ENCODE measurements at places on chromosomes 3 and 15.
A peak's percentile ranks its signal among the peaks of the same experiment; 100 is the strongest.

DNA sequence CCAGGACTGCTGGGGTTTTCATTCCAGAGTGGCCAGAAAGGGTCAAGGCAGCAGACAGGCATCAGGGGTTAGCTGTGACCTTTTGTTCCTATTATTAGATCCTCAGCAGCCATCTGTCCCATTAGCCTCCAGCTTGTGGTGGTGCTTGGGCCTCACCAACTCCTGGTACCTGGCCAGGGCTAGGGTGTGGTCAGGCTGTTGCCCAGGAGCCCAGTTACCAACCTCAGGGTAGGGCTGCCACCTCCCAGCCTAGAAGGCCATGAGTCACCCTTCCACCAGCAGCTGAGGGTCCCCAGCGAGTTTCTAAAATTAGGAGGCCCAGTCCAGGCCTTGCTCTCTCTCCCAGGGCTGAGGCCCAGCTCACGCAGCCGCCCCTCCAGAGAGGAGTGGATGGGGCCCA is 12.2 kb downstream of the TMEM43 start:
- no peak for DNase-seq

GRCh38 chr15:70580958-70581357 is 182.4 kb downstream of the UACA start:
- no peak for DNase-seq

GRCh38 chr3:138640537-138640936 is 32.0 kb downstream of the FAIM start:
- DNase-seq: no peak

DNA sequence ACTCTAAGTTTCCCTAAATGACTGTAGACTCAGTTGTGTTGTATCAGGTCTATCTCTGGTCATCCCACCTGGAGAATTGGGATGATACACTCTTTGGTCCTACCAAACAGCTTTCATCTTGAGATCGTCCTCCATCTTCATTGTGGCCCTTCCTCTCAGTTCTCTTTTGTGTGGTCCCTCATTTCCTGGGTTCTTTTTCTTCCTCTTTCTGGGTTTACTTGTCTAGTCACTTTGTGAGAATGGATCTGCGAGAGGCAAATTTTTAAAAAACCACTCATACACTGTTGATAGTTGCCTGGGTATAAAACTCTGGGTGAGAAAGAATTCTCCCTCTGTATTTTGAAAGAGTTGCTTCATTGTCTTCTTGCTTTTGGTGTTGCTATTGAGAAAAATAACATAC is 6.0 kb upstream of the AMOTL2 start:
- no peak for DNase-seq

DNA sequence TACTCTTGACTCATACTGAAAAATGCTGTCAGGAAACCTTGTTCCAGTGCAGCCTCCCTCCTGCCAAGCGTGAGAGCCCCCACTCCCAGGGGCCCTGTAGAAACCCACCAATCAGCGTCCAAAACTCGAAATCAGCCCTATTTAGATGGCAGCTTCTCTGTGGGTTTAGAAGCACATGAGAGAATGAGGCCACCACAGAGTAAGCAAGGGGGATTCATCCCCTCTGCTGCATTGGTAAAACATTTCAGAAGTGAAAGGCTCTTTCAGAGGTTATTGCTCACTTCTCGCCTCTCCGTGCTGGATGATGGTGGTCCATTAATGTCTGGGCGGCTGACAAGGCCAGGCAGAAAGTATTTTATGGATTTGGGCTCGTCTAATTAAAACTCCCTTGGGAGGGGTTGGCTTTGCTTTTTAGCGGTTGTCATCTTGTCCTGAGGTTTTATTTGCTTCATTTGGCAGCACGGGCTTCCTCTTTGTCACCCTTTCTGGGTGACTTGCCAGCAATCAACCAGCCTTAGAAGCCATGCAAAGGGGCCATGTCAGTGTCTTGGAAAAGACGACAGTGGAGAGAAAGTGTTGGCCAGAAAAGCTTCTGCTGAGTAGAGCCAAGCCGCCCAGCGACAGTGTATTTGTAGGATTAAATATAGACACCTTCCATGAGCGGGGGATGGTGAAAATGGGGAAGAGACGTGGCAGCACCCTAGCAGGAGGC is 145.5 kb downstream of the ATP10A start:
- peak; percentile 42 for DNase-seq

DNA sequence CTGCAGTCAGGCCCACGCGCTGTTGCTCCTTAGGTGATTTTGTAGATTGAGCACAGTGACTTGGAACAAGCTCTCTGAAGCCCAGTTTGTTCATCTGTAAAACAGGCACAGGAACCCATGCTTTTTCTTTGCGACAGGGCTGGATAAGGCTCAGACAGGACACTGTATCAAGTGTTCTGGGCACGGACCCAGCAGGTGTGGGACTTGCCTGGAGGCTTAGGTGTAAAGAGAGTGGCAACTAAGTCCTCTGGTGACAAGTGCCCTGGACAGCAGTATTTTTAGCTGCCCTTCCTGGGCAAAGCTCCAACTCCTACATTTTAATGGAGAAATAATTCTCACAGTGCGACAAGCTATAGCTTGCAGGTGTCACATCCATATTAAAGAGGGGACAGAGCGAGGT is 32.2 kb downstream of the CD276 start:
- no peak for DNase-seq

DNA sequence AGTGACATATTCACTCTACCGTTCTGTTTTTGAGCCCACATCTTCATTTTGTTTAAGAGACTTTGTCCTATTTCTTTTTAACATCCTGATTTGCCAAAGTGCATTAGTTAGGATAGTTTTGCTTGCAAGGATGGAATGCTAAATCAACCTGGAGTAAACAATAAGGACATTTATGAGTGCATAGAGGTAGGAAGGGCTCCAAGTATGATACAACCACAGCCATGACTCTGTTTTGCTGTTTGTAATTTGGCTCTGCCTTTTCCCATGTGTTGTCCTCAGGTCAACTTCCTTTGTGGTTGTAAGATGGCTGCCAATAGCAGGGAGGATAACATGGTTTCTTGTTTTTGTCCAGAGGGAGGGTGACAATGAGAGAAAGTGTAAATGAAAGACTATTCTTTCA is 66.4 kb upstream of the GOLIM4 start:
- no peak for DNase-seq

Data from WERI-Rb-1 (cell line).